ENCODE measurements at places on chromosomes 12 and 14.

GRCh38 chr14:88005978-88006851 is 1.3 kb downstream of the GPR65 start:
- no peak for DNase-seq

DNA sequence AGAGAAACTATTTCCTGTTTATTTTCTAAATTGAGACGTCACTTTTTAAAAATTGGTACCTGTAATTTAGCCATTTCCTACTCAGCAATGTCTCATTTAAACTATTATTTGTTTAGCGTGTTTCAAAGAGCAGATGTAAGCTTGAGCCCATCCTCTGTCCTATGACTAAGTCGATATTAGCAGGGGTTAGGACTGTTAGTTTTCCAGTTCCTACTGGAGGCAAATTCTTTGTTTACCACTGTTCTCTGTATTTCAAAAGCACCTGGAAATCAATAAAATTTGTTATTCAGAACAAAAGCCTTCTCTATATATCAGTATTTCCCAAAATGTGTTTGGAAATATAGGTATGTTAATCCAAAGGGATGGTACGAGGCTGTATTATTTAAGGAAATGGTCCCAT is 42.4 kb downstream of the MDM2 start:
- no peak for DNase-seq

- no peak for DNase-seq
Observed at GRCh38 chr12:105067511-105068031, 16.7 kb downstream of the ALDH1L2 start.

GRCh38 chr14:93778856-93779629 is 9.2 kb downstream of the PRIMA1 start:
- no peak for DNase-seq

- no peak for DNase-seq
Observed at GRCh38 chr14:38775986-38776385, 327.0 kb downstream of the SEC23A start.

- no peak for DNase-seq
Observed at GRCh38 chr12:47747126-47747525, 11.6 kb downstream of the RAPGEF3 start.

DNA sequence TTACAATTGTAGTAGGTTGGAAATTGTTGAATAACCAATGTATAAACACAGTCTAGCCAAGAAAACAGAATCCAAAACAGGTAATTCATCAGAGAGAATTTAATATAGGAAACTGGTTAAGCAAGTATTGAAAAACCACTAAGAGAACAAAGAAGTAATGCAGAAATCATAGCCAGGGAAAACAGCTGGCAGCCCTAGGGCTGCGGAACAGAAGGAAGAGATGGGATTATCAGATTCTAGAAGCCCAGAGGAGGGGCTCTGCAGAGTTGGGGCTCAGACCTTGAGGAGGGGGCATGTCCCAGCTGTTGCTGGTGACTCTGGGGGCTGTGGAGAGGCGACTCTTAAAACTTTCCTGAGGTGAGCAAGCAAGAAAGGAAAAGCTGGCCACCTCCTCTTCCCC is 49.4 kb downstream of the CD9 start:
- DNase-seq: no peak

- no peak for DNase-seq
Observed at GRCh38 chr14:57749267-57749666, 116.6 kb downstream of the SLC35F4 start.

DNA sequence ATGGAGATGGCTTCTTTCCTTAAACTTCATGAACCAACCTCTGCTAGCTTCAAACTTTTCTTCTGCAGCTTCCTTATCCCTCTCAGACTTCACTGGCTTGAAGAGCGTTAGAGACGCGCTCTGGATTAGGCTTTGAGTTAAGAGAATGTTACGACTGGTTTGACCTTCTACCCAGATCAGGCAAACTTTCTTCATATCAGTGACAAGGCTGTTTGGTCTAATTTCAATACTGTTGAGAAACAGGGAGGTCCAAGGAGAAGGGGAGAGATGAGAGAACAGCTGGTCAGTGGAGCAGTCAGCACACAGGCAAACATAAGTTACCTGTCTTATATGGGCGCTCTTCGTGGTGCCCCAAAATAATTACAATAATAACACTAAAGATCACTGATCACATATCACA is 14.9 kb downstream of the SCAF11 start:
- no peak for DNase-seq

DNA sequence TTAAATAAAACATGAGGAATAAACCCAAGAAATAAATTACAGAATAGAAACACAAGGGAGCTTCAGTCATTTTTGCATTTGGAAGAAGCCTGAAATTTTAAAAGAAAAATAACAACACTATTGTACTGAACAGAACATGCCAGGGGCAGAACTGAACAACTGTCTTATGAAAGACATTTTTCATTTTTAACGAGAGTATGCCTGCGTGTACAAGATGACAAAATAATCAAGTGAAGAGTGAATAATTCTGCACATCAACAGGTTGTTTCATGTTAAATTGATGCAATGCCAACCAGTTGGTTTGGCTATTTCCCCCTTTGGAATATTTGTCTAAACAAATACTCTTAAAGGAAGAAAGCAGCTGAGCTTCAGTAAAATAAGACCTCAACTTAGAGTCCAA is 103.3 kb upstream of the BTG1 start:
- no peak for DNase-seq

GRCh38 chr14:77848031-77848430 is 48.1 kb downstream of the ADCK1 start:
- no peak for DNase-seq

- DNase-seq: peak; percentile 59
Observed at GRCh38 chr12:3041558-3042164, 35.5 kb upstream of the TSPAN9 start.

DNA sequence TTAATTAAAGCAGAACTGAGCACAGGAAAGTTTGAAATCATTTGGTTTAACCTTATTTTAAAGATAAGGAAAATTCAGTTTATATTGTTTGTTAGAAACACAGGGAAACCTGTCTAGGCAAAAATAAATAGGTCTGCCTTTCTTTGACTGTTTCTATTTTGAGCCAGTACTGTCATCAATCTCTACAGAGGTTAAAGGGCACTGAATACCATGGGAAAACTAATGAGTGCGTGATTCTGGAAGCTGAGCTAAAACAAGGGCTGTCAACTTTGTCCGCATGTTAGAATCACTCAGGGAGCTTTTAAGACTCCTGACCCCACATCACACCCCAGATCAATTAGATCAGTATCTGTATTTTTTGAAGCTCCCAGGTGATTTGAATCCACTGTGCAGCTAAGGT is 38.8 kb downstream of the NOPCHAP1 start:
- no peak for DNase-seq
